ENCODE measurements at places on chromosomes 5 and 9. TPM values are rescaled to one million over a fixed set of nuclear protein-coding genes. Genes with fewer than 3 reads are reported as not detected.
A peak's percentile ranks its signal among the peaks of the same experiment; 100 is the strongest.

- no peak for DNase-seq
- H3K4me1 ChIP-seq: peaks cover 19% of the 10 kb centered on the region
- H3K27me3 ChIP-seq: no peaks in the 10 kb centered on the region
- H3K4me3 ChIP-seq: peak overlapping the region; percentile 98
- H3K27ac ChIP-seq: peak overlapping the region; percentile 39
These were observed 1.4 kb downstream of the ZFR start for GRCh38 chr5:32443145-32443540.

DNA sequence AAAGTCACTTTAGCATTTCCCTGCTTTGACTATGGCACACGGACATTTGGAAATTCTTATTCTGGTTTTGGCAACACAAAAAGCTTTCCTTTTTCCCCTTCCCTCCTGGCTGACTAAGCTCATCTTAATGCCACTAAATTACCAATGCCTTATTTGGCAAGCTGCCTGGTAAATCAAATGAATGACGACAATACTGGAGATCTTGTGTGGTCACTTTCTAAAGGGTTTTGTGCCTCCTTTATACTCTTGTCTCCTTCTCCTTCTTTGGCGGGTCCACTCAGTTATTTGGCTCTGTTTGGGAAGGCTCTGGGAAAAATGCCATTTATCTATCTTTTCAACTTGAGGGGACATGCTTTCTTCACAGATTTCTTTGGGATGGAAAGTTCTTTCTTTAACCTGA, 34.9 kb downstream of the SH3GL2 start:
- no peak for DNase-seq
- H3K27me3 ChIP-seq: no peaks in the 10 kb centered on the region
- no peaks in the 10 kb centered on the region for H3K36me3 ChIP-seq
- H3K27ac ChIP-seq: no peak overlapping the region
- no peaks in the 10 kb centered on the region for H3K4me1 ChIP-seq
- H3K4me3 ChIP-seq: no peak overlapping the region

- H3K27me3 ChIP-seq: no peaks in the 10 kb centered on the region
- no peak for DNase-seq
- no peak overlapping the region for H3K4me3 ChIP-seq
- no peaks in the 10 kb centered on the region for H3K4me1 ChIP-seq
- no peaks in the 10 kb centered on the region for H3K36me3 ChIP-seq
These were observed 132.9 kb downstream of the BARX1 start for GRCh38 chr9:93822229-93822628.

SLC36A2 gene
- total RNA-seq: not detected

GRCh38 chr9:108579757-108580439, 275.9 kb downstream of the ACTL7B start:
- no peak overlapping the region for H3K27ac ChIP-seq
- H3K4me3 ChIP-seq: no peak overlapping the region
- H3K36me3 ChIP-seq: no peaks in the 10 kb centered on the region
- no peaks in the 10 kb centered on the region for H3K4me1 ChIP-seq

Measured in Caco-2 (cell line).